ENCODE measurements at places on chromosomes 6 and 20. TPM values are rescaled to one million over a fixed set of nuclear protein-coding genes. Genes with fewer than 3 reads are reported as not detected.

The NT5E gene
- 59.3 TPM for polyA plus RNA-seq

- peak; percentile 16 for DNase-seq
Observed at GRCh38 chr20:7608250-7608649, 332.0 kb downstream of the HAO1 start.

The FAM184A gene
- 0.16 TPM for polyA plus RNA-seq

- DNase-seq = no peak
Observed at GRCh38 chr6:155432293-155432692, 23.3 kb downstream of the NOX3 start.

DNA sequence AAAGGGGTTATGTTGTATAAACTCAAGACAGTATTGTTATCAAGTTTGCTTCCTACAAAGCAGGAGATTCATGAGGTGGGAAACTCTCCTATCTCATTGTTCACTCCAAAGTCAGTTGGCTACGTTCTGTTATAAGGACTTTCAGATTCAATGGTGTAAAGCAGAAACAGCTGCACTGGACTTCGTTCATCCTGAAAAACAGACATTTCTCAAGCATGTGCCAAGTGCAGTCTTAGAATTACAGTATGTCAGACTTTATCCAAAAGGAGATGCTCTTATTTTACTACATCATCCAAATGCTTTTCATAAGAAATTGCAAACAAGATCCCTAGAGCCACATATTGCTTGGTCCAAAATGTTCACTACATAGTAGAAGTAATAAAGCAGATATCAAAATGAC, 14.9 kb downstream of the COL21A1 start:
- DNase-seq = peak; percentile 9

DNA sequence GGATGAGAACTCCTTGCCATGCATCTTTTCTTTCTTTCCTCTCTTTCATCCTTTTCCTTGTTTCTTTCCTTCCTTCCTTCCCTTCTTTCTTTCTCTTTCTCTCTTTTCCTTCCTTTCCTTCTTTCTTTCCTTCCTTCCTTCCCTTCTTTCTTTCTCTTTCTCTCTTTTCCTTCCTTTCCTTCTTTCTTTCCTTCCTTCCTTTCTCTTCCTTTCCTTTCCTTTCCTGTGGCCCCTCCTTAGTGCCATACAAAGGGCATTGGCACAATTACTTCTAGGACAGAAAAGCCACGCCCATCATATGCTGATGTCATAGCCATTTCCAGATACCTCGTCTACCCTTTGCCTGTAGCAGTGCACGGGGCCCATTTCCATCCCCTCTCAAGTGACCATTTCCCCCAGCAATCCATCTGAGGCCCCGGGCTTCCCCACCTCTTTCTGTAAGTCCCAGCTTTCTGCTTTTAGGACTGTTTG, 2.2 kb upstream of the CENPB start:
- DNase-seq = no peak

DNA sequence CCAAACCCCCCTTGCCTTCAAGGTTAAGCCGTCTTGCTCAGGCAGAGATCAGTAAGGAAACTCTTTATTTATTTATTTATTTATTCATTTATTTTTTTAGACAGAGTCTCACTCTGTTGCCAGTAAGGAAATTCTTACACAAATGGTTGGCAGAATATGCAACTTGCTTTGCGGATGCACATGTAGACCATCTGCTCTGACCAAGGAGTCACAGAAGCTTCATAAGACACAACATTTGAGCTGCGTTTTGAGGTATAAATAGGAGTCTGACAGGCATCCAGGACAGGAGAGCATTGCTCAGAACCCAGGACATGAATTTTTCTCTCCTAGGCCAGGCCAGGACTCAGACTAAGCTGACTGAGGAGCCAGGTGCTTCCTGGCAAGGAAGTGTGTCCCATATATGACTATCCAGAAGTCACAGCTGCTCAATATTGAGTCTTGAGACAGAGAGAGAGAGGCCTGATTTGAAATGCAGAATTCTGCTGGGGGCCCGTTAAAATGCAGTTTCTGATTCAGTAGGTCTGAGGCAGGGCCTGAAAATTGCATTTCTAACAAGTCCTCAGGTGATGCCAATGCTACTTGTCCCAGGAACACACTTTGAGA, 43.9 kb downstream of the HLA-A start:
- DNase-seq = no peak

The KIF25 gene
- not detected for polyA plus RNA-seq

DNA sequence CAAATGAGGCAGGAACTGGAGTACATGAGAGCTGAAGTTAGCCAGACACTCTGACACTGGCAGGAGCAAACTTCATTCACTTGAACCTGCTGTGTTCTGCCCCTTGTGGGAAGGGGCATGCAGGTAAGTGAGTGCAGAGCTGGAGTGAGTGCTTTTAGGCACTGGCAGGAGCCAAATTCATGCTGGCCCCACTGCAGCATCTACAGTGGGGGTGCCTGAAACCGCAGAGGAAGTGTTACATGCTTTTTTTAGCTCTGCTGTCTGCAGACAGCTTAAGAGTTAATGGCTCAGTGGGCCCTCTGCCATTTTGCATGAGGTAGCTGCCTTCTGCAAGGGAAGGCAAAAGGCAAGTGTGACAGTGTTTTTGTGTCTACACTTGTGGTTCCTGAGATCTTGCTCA, 167.9 kb upstream of the SYNCRIP start:
- DNase-seq = no peak

The TBXT gene
- not detected for polyA plus RNA-seq

DNA sequence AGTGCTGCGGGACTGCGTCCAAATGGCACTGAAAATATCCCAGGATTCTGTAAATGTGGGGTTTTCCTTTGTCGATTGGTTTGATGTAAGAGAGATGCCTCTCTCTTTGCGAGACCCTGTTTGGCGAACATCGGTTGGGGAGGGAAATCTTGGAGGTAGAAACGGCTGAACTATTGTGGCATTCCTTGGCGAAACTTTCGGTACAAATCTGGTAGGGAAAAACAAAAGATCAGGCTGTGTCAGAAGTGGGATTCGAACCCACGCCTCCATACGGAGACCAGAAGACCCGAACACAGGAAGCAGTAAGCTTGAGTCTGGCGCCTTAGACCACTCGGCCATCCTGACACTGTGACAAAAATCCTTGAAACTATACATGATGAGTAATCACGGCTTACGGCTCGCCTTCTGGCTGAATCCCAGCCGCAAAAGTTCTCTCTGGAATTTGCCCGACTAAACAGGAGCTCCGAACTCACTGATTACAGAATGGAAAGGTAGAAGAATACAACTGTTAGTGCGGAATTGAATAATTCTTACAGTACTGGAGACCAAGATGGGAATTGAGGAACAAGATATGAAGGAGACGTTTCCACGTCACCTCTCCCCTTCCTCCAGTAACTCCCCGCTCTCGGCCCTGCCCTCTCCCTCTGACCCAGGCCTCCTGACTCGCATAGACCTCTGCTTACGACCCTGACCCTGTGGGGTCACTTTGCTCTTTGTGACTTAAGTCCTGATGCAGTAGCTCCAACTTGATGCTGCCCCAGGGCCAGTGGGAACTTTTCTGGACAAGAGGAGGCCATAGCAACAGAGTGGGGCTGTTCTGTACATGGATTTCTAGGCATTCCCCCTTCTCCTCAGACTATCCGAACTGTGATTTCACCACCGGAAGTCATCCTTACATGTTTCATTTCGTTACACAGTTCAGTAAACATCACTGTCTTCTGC, 132.8 kb upstream of the ZNF184 start:
- DNase-seq = peak; percentile 54

GRCh38 chr6:75266716-75267291, 17.8 kb downstream of the TMEM30A start:
- DNase-seq = peak; percentile 75

DNA sequence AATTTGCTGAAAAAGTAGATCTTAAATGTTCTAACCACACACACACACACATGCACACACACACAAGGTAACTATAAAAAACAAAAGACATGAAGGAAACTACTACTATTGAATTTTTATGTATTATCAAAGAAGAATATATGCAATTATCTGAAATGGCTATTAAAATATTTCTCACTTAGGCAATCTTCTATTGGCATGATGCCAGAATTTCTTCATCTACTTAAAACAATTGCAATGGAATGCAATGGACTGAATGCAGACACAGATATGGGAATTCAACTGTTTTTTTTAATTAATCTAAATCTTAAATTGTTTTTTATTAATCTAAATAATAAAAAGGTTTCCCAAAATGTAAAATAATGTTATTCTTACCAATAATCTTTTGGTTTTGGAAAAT, 152.6 kb upstream of the SMLR1 start:
- peak; percentile 35 for DNase-seq

GRCh38 chr20:46056970-46057855, 28.2 kb downstream of the SLC12A5 start:
- peak; percentile 42 for DNase-seq

DNA sequence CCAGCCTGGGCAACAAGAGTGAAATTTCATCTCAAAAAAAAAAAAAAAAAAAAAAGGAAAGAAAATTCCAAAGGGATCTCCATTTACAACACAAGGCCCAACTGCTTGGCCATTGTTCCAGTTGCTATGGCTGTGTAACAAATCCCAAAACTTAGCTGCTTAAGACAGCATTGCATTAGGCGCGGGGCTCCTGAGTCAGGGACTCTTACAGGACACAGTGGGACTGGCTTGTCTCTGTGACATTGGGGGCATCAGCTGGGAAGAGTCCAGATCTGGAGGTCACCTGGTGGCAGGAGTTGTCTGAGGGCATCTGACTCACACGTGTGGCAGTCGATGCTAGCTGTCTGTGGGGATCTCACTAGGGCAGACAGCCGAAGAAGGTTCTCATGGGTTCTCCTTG, 35.6 kb downstream of the TTLL9 start:
- DNase-seq = no peak

The APOM gene
- 2.5 TPM for polyA plus RNA-seq

GRCh38 chr20:9134346-9134745, 65.5 kb downstream of the PLCB4 start:
- DNase-seq = no peak

DNA sequence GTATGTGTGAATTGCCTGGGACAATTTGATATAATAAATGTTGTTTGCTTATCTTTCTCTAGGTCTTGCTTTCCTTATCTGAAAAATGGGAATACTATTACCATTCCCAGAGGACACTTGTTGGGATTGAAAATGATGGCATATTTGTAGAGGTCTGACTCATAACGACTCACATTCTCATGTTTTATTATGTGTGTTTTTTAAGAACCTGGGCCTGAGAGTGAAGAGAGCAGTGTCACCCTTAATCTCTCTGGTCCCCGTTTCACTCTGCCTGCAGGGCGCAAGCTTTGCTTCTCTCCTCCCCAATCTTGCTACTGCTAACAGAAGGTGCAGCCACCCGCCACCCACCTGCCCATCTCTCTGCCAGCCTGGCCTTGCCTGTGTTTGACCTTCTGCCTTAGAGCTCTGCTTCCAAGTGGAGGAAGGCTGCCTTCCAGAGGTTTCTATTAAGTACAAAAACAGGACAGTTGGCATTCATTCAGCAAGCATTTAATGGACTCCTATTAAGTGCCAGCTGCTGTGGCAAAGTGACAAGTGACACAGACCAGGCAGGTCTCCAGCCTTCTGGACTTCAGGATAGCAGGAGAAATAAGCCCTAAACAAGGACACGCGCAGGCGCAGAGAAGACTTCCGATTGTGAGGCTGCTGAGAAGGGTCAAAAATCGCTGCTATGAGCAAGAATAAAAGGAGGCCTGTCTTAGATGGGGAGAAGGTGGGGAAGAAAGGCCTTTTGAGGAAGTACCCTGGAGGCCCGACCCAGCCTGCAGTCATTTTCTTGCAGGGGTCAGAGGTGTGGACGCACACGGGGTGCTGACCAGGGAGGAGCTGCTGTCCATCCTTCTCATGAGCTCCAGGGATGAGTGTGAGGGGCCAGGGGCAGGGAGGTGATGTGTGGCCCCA, 112.5 kb downstream of the JPH2 start:
- DNase-seq = peak; percentile 42

GRCh38 chr6:33641144-33641543, 20.0 kb downstream of the ITPR3 start:
- no peak for DNase-seq

DNA sequence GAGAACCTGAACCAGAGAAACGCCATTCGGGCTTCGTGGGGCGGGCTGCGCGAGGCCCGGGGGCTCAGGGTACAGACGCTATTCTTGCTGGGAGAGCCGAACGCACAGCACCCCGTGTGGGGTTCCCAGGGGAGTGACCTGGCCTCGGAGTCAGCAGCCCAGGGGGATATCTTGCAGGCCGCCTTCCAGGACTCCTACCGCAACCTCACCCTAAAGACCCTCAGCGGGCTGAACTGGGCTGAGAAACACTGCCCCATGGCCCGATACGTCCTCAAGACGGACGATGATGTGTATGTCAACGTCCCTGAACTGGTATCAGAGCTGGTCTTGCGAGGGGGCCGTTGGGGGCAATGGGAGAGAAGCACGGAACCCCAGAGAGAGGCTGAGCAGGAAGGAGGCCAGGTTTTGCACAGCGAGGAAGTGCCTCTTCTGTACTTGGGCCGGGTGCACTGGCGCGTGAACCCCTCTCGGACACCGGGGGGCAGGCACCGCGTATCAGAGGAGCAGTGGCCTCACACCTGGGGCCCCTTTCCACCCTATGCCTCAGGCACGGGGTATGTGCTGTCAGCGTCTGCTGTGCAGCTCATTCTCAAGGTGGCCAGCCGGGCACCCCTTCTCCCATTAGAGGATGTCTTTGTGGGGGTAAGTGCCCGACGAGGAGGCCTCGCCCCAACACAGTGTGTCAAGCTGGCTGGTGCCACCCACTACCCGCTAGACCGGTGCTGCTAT, 904 bp downstream of the B3GALT4 start:
- no peak for DNase-seq

DNA sequence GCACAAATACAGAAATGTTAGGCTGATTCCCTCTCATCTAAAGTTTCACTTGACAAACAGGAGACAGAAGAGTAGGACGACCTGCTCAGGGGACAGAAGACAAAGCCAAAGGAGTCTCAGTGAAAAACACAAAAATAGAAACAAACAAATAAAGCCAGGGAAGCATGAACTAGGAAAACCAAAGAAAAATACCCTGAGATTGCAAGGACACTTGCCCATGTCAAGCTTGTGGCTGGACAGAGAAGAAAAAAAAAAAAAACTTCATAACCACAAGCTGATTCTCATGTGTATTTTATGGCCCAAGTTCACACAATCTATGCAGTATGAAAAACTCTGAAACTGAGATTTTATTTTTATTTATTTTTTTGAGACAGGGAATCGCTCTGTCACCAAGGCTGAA, 85.6 kb upstream of the BEND6 start:
- no peak for DNase-seq

DNA sequence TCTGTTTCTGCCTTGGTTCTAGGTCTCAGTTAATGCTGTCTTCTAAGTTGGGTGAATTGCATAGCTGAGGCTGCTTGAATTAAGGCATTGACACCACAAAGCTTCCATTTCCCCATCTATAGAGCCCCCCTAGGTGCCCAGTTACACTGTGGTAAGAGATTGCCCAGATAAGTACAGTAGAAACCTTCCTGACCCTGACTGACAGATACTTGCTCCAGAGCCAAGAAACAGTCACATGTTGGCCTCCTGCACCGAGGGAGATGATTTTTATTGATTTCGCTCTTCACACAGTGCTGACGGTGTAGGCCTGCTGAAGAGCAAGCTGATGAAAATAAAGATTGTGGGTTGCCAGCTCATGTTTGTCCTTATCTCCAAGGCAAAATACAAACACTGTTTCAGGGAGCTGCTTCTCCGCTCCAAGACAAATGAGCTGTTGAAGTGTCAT, 67.9 kb downstream of the TRMT11 start:
- DNase-seq = no peak

GRCh38 chr20:38342216-38342615, 4.1 kb upstream of the LBP start:
- no peak for DNase-seq

The PRSS16 gene
- not detected for polyA plus RNA-seq

GRCh38 chr6:167988945-167989841, 8.3 kb upstream of the KIF25 start:
- DNase-seq = no peak
